ENCODE measurements at places on chromosomes 13 and 19. TPM values are rescaled to one million over a fixed set of nuclear protein-coding genes. Genes with fewer than 3 reads are reported as not detected.

Gene PRR19
- 0.14 TPM for total RNA-seq

Gene ONECUT3
- total RNA-seq = not detected

Gene THSD8
- 0.46 TPM for total RNA-seq

Gene NLRP4
- not detected for total RNA-seq

Gene IGLON5
- not detected for total RNA-seq

Gene MADCAM1
- 0.14 TPM for total RNA-seq

Gene KLK8
- not detected for total RNA-seq

Gene STARD13
- 43.4 TPM for total RNA-seq

Gene KEAP1
- total RNA-seq = 97.7 TPM

Gene PSG1
- 0.09 TPM for total RNA-seq

Gene ODAD3
- 0.28 TPM for total RNA-seq

Gene TMEM145
- not detected for total RNA-seq

Gene TMEM147
- total RNA-seq = 120 TPM

Gene PINLYP
- total RNA-seq = 0.55 TPM

Gene BLOC1S3
- total RNA-seq = 2.3 TPM

Gene FAM216B
- 0.09 TPM for total RNA-seq

Gene FAM124A
- 1.7 TPM for total RNA-seq

Gene ZNF878
- not detected for total RNA-seq

Gene SKA3
- total RNA-seq = 2.3 TPM

Gene SPACA4
- total RNA-seq = 0.14 TPM

Gene ZNF600
- total RNA-seq = 3.0 TPM

Gene CYP4F12
- total RNA-seq = not detected

Gene MED25
- 11.1 TPM for total RNA-seq

Gene FREM2
- under 0.01 TPM for total RNA-seq

Gene SERP2
- total RNA-seq = 8.0 TPM
